Mammary microvascular endothelial cell (primary cell): ENCODE measurements at places on chromosomes 4 and X. TPM values are rescaled to one million over a fixed set of nuclear protein-coding genes. Genes with fewer than 3 reads are reported as not detected.

The ANKRD37 gene
- total RNA-seq = 4.0 and 10.1 TPM in 2 replicates

The RAB9B gene
- total RNA-seq = 0.10 and 0.13 TPM in 2 replicates

The REPS2 gene
- total RNA-seq = 1.00 and 2.6 TPM in 2 replicates

The TGIF2LX gene
- total RNA-seq = not detected in 2 replicates

The CRMP1 gene
- total RNA-seq = 0.05 TPM in 1 of 2 replicates, not detected in the other

The CLDN2 gene
- total RNA-seq = not detected in 2 replicates

The CORIN gene
- total RNA-seq = 0.10 and 0.33 TPM in 2 replicates

The RELL1 gene
- 138 and 143 TPM in 2 replicates for total RNA-seq

The ZNF718 gene
- 5.2 and 7.9 TPM in 2 replicates for total RNA-seq

The ING2 gene
- total RNA-seq = 2.9 and 9.1 TPM in 2 replicates

The CSAG3 gene
- not detected in 2 replicates for total RNA-seq

The HSPA4L gene
- total RNA-seq = 9.8 and 17.3 TPM in 2 replicates

The F11 gene
- total RNA-seq = not detected in 2 replicates

The PDLIM3 gene
- 24.4 and 35.4 TPM in 2 replicates for total RNA-seq

The HOPX gene
- 25.9 and 27.2 TPM in 2 replicates for total RNA-seq

The C4orf51 gene
- total RNA-seq = not detected in 2 replicates

The MAGEB2 gene
- not detected in 2 replicates for total RNA-seq

The CDKL2 gene
- total RNA-seq = 0.15 TPM in 1 of 2 replicates, not detected in the other

The SPIN2B gene
- 6.2 and 11.6 TPM in 2 replicates for total RNA-seq

The SLC2A9 gene
- total RNA-seq = 2.5 and 2.9 TPM in 2 replicates

The VCX3A gene
- not detected in 2 replicates for total RNA-seq
